ENCODE measurements at places on chromosomes 2 and 18.

- DNase-seq = no peak
Measured at GRCh38 chr2:45919711-45920111, 268.2 kb downstream of the PRKCE start.

- DNase-seq = no peak
Measured at GRCh38 chr2:21019678-21020021, 24.2 kb downstream of the APOB start.

GRCh38 chr2:173134703-173135102 lies 59.1 kb downstream of the MAP3K20 start:
- no peak for DNase-seq

- no peak for DNase-seq
Measured at GRCh38 chr2:64574871-64575270, 50.7 kb downstream of the AFTPH start.

GRCh38 chr2:234348081-234348480 lies 148.8 kb downstream of the ARL4C start:
- DNase-seq = no peak

DNA sequence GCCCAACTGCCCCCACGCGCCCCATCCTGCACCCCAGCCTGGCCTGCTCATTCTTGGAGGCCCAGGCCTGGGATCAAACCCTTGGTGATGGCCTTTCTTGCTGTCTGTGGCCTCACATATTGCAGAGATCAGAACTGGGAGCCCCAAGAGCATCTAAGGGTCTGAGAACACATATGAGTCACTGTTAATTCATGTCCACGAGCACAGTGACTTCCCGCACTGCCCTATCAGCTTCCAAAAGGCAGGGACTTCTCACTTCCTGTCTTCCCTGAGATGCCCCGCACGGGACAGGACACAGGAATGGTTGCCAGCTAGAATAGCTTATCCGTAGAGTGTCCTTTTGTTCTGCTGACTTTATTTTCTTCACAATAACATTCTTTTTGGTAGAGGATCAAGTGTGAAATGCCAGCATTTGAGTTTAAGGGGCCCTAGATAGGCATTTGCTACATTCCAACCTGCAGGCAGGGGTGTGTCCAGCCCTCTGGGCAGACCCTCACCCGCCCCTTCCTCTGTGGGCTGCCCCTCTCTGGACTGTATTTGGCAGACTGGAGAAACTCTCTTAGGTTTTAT lies 21.1 kb upstream of the CELF4 start:
- no peak for DNase-seq

- DNase-seq = no peak
Measured at GRCh38 chr2:144156736-144157640, 362.9 kb downstream of the ZEB2 start.

Data from NCI-H1092 (cell line).